ENCODE measurements at places on chromosomes 11 and 22.

DNA sequence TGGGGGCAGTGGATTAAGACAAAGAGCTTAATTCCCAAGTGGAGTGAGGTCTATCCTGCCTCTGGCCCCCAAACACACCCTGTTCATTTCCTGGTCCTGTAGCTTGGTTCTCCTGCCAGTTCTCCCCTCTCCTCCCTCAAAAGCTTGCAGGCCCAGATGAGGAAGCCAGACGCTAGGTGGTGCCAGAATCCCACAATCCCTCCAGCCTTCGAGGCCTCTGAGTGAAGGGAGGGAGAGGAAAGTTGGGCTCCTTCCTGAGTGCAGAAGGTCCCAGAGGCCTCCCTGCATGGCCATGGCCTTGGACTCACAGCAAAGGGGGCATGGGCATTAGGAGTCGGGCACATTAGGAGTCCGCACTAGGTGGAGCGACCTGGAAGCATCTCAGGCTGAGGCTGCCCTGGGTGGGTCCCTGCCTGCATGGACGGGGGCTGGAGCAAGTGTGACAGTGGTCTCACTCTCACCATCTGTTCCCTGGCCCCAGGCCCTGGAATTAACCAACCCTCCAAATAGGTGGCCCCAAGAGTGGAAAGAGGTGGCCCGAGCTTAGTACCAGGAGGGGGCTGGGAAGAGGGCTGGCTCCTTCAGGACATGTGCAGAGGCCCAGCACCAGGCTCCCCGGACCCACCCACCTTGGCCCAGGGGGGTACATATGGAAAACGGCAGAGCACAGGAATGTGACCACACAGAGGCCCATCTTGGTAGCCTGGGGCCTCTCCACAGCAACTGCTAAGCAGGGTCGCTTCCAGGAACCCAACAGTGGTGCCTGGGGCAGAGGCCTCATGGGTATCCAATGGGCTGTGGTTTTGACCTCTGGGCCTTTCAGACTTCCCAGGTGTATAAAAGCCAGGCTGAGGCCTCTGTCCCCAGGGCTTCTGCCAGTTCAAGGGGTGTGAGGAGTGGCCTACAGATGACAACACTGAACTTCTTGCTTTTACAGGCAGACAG, 5.2 kb downstream of the FXYD2 start:
- DNase-seq = peak; percentile 7

GRCh38 chr11:70187771-70188170, 15.3 kb upstream of the FADD start:
- no peak for DNase-seq

DNA sequence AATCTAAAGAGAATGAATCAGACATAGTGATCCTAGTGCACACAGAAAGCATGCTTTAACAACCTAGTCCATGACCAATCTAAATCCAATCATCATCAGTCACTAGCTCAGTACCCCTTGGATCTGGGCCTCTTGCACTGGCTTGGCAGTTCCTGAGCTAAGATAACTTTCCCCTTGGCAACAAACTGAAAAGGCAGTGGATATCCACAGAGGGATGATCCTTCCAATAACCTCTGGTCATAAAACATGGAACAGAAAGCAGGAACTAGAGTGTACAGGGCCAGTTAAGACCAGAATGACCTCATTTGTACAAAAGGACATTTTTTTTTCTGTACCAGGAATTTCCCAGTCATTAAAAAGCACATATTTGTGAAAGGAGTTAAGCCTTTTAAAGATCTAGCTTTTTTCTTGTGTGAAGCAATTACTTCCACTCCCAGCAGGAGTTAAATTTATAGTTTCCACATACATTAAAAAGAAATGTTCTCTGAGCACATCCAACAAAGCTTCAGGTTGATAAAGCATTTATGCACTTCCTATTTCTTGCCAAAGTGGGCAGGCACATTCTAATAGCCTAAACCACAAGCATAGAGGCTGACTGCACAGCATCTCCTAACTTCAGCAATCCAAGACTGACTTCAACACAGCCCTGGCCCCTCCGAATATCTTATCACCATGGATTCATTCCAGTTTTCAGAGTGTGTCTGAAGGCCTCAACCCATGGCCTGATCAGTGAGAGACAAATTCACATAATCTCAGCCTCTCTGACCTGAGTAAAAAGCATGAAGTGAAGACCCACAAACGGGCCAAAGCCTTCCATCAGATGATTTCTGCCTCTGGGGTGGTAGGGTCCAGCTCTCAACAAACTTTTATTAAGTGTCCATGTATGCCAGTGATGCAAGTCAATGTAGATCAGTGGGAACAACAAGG, 29.9 kb downstream of the GUCY1A2 start:
- DNase-seq = no peak

DNA sequence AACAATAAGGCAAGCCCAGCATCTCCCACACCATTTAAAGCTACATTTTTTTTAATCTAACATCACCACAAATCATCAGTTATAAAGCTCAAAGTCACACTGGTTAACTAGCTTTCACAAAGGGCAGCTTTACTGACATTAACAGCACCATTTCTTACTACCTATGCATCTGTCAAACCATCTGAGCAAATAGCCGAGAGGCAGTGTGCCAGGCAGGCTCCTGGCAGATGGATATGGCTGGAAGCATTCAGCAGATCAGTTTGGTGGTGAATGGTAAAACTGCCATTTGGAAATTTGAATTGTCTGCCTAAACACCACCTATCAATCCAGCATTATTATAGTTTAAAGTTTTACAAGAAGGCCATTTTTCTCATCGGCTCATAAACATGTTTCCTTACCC, 131.2 kb downstream of the TTC28 start:
- DNase-seq = peak; percentile 15

GRCh38 chr22:32414191-32414590, 2.1 kb upstream of the RTCB start:
- no peak for DNase-seq

DNA sequence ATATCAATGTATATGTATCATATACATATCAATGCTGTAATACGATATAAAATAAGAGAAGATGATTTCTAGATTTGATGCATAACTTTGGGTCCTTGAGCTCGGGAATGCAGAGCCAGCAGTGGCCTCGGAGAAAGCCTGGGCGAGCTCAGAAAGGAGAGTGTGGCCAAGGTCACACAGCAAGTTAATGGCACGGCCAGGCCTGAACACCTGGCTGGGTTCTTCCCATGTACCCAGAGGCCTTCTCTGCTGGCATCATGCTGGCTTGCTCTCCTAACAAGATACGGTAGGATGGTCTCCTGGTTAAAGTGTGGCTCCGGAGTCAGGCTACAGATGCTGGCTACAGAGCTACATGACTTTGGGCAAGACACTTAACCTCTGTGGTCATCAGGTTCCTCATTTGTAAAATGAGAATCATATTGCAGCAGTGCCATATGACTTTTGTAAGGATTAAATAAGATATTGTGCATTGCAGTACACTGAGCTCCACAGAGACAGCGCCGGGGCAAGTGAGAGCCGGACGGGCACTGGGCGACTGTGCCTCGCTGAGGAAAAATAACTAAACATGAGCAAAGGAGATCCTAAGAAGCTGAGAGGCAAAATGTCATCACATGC, 29.9 kb downstream of the TPST2 start:
- DNase-seq = no peak

- no peak for DNase-seq
These were observed 70.4 kb upstream of the KCNQ1OT1 start for GRCh38 chr11:2770096-2770751.

- DNase-seq = no peak
These were observed 95.5 kb downstream of the PGR start for GRCh38 chr11:101034076-101034475.

- DNase-seq = no peak
These were observed 724.9 kb upstream of the TENM4 start for GRCh38 chr11:80165744-80166143.

- DNase-seq = no peak
These were observed 22.3 kb downstream of the DHCR7 start for GRCh38 chr11:71425860-71426259.

DNA sequence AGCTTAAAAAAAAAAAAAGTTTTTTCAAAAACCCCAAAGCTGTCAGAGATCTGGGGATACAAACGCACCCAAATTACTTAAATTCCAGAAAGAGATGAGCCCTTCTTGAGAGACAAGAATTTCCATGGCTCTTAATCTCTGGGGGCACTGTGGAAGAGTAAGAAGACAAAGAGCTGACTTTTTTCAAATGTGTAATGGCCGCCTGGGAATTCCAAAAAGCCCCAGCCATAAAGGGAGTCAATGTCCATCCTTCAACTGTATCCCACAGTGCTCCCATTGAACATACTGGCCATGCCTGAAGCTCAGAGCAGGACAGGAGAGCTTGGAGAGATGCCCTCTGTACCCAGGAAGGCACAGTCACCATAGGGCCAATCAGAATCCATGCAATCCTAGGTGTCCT, 37.4 kb upstream of the ASPHD2 start:
- DNase-seq = no peak

DNA sequence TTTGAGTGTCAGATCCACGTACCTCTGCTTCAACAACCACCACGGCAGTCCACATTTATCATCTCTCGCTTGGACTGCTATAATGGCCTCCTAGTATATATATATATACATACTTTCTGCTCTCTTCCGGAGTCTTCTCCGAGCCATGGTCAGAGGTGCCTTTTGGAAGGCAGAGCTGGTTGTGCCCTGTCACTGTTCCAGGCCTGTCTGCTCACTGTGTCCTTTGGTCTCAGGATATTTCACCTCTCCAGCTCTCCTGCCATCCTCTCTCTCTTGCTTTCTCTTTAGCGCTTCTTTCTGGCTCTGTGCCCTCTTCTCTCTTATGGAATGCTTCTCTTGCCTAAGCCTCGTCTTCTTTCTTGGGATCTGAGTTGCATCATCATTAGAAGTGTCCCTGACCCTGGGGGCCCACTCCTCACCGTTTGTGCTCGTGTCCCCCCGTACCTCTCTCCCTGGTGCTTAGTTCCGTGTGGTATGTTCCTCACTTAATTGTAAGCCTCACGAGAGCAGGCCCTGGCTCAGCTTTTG, 86.1 kb upstream of the RASSF10 start:
- no peak for DNase-seq

DNA sequence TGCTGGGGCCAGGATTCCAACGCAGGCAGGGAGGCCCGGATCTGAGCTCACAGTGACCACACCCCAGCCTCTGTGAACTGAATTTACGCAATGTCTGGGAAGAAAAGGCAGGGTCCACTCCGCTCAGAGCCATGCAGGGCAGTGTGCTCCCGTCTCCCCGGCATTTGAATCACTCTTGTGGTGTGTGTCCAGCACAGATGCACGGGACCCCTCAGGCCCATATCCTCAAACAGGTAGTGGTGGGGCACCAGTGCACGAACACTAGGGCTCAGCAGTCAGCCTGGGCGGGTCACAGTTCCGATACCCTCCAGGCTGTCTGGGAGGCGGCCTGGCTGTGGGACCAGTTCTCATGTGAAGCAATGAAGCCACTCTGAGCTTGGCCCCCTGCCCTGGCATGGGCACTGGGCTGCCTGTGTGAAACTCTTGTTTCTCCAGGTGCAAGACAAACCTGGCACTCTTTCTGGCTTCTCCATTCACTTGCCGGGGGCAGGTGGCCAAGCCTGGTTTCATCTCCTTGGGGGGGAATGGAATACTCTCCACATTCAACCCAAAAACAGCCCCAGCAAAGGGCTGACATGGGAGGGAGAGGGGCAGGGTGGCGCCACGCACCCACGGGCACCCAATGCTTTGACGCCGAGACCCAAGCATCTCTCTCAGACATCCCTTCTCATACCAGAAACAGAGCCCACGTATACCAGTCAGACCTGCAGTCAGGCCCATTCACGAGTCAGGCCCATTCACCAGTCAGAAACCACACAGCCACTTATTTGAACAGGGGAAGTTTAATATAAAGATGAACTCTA, 14.3 kb downstream of the DHCR7 start:
- no peak for DNase-seq

DNA sequence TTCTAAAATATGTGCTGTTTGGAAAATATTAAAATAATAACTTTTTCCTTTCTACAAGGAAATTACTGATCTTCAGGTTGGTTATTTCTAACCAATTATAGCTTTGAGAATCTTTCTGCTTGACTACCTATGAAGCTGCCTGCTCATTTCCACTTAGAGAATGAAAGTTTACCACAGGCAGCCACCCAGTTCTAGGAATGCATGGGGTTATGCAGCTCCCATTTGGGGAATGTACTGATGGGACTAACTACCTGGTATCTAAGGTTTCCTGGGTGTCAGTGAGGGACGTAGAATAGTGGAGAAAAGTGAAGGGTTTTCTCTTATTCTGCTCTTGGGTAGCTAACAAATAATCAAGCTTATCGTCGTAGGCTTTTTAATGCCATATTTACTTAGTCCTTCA, 73.4 kb downstream of the DEUP1 start:
- no peak for DNase-seq

GRCh38 chr11:130650456-130651030, 202.1 kb downstream of the ADAMTS15 start:
- DNase-seq = no peak

DNA sequence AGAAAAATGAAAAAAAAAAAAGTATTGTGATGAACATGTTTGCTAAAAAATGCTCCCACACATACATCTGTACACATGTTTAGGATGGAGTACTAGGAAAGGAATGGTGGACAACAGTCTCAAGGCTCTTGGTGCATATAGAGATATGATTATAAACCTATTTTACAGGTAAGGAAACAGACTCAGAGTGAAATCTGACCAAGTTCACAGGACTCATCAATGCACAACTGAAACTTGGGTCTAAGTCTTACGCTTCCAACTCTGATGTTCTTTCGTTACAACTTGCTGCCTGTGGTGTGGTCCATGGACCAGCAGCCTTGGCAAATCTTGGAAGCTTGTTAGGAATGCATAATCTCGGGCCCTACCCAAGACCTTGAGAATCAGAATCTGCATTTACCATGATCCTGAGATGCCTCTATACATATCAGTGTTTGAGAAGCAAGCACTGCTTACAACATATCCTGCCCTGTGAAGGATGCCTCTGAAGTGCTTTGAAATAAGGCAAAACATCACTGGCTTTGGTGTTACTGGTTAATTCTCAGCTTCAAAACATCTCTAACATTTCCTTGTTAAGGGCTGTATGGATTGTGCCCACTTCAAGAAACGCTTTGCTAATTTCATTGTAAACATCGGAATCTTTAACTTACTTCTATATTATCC, 39.9 kb upstream of the NUP160 start:
- no peak for DNase-seq

DNA sequence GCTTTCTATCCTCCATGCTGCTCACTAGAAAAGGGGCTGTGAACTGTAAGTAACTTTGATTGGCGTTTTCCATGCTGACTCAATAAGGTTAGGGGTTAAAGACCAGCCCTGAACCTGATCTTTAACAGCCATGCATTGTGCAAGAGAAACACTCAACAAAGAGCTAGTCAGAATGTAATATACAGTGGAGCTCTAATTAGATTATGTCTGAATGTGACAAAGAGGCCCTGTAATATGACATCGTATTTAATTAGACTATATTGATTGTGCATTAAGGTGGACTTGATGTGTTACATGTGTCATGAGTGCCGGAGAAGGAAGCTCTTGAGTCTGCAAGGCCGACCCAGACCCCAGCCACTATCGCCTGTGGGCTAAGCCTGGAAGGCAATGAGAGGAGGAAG, 70.5 kb downstream of the PKNOX2 start:
- no peak for DNase-seq

- no peak for DNase-seq
These were observed 466.3 kb upstream of the ARHGAP42 start for GRCh38 chr11:100220801-100221200.

- no peak for DNase-seq
These were observed 684.8 kb downstream of the BRD1 start for GRCh38 chr22:49142891-49143290.
